Uterus (tissue), 4 donors: ENCODE measurements at places on chromosomes 16 and 17.

GRCh38 chr17:37259030-37259735 is 116.6 kb upstream of the C17orf78 start:
- DNase-seq, result no peak

DNA sequence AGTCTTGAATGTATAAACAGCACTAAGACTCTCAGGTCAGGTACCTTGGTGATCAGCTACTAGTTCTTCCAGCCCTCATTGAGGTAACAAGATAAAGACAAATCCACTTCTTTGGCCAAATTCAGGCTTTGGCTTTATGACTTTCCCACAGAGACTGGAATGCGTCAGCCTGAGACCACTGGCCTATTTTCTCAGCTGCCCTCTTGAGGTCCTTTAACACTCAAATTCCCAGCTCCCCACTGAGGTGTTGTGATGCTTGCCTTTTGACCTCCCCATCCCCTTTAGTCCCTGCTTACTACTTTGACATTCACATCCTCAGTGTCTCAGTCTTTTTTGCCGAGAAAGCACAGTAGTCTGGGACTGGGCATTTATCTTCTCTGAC is 10.6 kb downstream of the TNFAIP1 start:
- no peak for DNase-seq

GRCh38 chr17:43881758-43882505 is 25.4 kb downstream of the MPP2 start:
- DNase-seq, result no peak

- no peak for DNase-seq
These were observed 8.4 kb downstream of the SLC16A5 start for GRCh38 chr17:75096082-75096625.

- DNase-seq, result no peak
These were observed 174.0 kb upstream of the WSCD1 start for GRCh38 chr17:5896215-5896614.

GRCh38 chr17:63398680-63399079 is 47.4 kb downstream of the CYB561 start:
- DNase-seq, result no peak

DNA sequence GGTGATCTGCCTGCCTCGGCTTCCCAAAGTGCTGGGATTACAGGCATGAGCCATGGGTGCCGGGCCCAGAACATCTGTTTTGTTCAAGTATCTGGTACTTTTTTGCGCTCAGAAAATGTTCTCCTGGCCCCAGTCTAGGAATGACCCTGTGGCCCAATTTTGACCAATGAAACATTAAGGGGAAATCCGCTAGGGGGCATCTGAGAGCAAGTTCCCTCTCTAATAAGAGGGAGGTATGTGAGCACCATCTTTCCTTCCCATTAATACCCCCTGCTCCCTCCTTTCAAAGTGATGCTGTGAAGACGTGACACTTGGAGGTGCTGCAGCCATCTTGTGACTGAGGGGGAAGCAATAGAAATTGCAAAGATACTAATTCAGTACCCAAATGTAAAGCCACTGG is 16.5 kb upstream of the CLEC3A start:
- no peak for DNase-seq

GRCh38 chr16:29893553-29893952 is 5.8 kb downstream of the SEZ6L2 start:
- DNase-seq, result no peak

DNA sequence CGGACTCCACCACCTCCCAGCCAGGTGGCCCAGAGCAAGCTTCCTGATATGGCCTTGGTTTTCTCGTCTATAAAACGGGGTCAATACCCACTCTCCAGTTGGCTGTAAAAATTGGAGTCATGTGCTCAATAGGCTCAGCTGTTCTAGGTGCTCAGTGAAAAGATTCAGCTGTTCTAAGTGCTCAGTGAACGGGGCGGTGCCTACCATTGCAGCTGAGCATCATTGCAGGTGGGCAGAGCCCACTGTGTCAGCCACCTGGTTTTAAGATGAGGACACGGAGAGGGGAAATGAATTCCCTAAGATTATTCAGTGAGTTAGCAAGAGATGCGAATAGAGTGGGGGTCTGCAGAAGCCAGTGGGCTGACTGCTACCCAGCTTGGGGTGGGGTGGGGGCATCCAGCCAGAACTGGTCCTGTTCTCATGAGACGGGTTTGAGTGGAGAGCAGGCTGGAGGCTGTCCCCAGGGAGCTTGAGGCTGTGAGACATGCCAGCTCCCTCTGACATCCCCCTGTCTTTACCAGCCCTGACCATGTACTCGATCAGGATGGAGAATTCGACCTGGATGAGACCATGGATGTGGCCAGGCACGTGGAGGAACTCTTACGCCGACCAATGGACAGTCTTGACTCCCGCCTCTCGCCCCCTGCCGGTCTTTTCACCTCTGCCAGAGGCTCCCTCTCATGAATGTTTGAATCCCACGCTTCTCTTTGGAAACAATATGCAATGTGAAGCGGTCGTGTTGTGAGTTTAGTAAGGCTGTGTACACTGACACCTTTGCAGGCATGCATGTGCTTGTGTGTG is 21.9 kb downstream of the STAT5A start:
- peak; percentile 42 for DNase-seq

DNA sequence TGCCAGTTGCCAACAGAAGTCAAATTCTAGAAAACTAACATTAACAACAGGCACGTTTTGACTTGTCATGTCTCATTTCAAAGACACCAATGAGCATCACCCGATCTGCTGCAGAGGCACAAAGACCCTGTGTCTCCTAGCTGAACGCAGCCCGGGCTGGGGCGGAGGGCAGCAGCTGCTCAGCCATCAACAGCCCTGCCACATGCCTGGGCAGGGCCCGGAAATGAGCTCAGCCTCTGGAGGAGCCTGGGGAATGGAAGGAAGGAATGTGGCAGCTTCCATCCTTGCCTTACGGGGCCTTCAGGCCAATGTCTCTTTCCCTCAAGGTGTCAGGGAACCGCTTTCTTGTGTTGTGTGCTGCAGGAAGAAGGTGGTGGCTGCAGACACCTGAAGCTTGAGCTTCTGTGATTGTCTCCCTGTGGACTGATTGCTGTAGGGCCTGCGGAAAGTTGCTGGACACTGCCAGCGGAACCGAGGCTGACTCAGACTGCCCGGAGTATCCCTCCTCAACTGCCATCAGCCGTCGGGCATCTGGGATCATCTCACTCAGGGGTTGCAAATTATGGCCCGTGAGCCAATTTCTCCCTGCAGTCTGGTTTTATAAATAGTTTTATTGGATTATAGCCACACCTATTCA is 7.3 kb downstream of the CDH13 start:
- DNase-seq, result no peak
